ENCODE measurements at places on chromosomes 2 and 18.

DNA sequence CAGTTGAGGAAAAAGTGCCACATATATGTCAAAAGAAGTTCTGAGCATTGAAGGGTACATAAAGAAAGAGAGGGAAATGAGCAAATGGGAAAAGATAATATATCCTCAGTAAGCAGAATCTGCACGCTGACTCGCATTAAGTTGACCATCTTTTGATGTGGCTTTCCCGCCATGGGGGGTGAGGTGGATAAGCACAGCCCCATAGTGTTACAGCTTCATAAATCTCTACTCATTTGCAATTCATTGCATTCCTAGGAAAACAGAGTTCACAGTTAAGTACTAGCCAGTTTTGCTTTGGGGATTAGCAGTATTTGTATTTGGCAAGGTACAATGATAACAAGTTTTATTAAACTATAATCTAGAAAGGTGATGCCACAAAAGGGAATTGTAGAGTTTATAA is 814.2 kb downstream of the LRP1B start:
- DNase-seq, result no peak

- no peak for DNase-seq
These were observed 226.9 kb upstream of the THSD7B start for GRCh38 chr2:136538489-136538888.

DNA sequence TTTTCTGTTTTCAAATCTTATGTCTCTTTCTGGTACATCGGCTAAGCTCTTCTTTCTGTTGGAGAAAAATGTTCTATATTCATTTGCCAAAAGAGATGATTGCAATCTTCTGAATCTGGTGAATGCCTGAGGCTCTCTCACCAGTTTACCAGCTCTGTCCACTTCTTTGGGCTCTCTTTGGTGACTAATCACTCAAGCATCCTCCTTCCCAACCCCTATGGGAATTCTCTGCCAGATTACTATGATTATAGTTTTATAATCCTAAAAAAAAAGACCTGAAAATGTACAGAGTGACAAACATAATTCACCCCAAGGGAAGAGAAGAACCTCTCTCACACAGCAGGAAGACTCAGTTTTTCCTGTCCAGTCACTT is 187.3 kb downstream of the CAMKMT start:
- no peak for DNase-seq

- no peak for DNase-seq
These were observed 53.9 kb downstream of the BOLA3 start for GRCh38 chr2:74093840-74094239.
